Hippocampal formation (tissue), 2 donors: ENCODE measurements at places on chromosomes 2 and 18.

- no peak for DNase-seq
Observed at GRCh38 chr2:188610050-188610444, 318.4 kb downstream of the GULP1 start.

- peak; percentile 52 for DNase-seq
Observed at GRCh38 chr18:5413447-5413846, 117.9 kb upstream of the ZBTB14 start.

GRCh38 chr2:218422403-218423086 is 3.6 kb downstream of the VIL1 start:
- DNase-seq, result no peak

DNA sequence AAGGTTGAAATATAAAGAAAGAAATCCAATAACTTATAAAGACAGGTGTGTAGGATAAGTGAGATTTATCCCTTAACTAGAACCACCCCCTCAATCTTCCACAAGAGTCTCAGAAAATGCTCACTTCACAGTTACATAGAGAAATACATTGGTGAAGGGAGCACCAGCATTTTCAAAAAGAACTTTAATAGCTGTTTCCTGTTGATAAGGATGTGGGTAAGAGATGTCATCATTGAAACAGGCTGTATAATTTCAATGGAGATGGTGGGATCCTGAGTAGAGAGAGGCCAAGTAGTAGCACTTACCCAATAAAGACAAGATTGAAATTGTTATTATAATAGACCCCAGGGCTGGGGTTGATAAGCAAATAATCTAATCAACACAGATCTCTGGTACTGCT is 162.2 kb upstream of the TACR1 start:
- DNase-seq, result no peak

DNA sequence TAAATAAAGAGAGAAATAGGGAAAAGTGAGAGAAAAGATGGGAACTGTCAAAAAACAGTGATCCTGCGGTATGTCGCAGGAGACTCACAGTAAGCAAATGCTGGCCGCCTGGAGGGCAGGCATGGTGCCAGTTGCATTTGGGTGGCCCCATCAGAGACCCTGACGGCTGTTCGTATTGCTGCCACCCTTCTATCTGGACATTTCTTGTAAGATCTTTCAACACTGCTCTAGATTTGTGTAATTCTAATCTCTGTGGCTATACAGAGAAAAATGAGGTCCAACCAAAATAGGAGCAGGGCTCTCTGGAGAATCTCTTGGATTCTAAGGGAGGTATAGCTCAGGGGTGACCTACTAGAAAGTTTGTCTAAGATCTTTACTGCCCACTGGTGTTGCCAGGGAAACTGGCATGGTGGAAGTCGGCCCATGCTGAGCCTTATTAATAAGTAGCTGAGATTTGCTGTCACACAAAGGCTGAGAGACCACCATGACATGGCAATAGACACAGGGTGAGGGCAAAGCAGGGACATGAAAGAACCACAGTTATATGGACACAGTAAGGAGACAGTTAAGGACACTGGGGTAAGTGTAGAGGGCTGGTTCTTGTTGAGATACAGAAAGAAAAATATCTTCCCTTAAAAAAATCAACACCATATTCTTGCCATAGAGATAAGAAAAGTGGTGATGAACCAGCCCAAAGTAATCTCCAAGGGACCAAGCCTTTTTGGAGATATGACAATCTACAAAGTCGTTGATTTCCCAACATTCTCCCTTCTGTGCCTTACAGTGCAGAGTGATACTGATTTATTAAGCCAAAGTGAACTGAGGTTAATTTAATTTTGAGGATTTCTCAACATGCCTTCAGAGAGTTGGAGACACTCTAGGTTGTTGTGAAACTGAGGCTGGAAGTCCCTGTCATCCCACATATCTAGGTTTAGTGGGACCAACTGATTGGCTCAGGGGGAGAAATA is 26.4 kb upstream of the FZD7 start:
- no peak for DNase-seq

GRCh38 chr18:74141667-74142066 is 6.0 kb downstream of the FBXO15 start:
- DNase-seq, result no peak

GRCh38 chr18:63511285-63511684 is 30.9 kb upstream of the SERPINB12 start:
- no peak for DNase-seq

- no peak for DNase-seq
Observed at GRCh38 chr18:37568671-37569070, 3.1 kb upstream of the CELF4 start.

DNA sequence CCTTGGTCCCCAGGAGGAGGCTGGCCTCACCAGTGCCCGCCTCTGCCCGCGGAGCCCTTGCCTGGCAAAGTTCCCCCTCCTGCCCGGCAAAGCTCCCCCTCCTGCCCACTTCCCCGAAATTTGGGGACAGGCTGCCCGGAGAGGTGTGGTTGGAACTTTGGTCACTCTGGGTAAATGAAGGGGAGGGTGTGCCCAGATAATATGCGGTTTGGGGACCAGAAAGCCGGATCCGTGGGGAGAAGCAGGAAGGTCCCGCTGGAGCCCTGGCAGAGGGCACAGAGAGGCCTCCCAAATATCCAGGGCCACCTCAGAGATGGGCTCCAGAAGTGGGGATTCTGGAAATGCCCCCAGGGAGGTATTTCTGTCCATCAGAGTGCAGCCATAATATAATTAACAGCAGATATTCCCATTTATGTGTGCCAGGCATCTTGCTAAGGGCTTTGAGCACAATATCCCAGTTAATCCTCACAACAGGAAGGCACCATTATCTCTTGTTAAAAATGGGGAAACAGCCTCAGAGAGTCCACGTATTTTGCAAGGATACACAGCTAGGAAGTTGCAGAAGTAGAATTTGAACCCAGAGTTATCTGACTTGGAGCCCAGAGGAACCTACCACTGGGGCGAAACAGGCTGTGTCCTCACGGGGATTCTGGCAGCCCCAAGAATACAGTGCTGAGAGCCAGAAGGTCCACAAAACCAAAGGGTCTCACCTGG is 914 bp downstream of the STEAP3 start:
- no peak for DNase-seq

DNA sequence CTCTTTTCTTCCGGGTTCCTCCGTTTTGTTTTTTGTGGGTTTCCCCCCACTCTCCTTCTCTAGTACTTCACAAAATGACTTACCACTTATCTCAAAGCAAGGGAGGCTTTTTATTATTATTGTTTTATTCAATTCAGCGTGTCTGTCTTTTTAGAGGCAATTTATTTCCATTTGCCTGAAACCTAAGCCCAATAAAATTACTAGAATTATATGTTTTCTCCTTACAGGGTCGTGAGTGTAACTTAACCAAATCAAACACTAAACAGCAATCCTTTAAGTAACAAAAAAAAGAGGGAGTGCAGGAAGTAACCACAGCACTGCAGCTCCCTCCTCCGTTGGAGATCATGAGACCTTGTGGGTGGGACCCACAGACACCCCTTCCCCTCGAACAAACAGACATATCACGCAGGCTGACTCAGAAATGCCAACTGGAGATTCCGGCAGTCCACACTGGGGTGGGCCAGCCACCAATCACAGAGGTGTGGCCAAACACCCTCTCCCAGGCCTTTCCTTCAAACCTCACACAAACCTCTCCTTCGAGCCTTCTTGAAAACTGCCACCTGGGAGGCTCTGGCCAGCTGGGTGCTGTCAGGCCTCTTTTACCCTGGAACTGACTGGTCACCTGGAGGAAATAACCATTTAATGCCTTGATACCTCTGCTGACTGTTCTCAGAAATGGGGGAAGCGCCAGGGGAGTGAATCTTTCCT is 207.1 kb upstream of the SMAD2 start:
- no peak for DNase-seq

GRCh38 chr2:194674043-194674442 is 983.0 kb upstream of the SLC39A10 start:
- DNase-seq, result no peak

GRCh38 chr2:56077359-56077915 is 106.4 kb upstream of the CCDC85A start:
- DNase-seq, result no peak

- DNase-seq, result no peak
Observed at GRCh38 chr2:130776550-130776949, 21.2 kb downstream of the AMER3 start.

DNA sequence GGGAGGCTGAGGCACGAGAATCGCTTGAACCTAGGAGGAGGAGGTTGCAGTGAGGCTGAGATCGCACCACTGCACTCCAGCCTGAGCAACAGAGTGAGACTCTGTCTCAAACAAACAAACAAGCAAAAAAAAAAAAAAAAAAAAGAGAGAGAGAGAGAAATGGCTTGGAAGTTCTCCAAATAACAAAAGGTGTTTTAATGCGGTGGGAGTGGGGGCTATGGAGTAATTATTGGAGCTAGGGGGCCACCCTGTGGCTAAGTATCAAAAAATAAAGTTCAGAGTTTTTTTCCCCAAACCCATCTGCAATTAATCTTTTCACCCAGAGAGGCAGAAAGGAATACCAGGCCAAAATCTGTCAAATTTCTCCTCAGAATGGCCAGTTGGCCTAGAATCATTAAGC is 23.0 kb upstream of the CEP68 start:
- DNase-seq, result no peak

- DNase-seq, result no peak
Observed at GRCh38 chr2:158995677-158996049, 27.2 kb downstream of the TANC1 start.

- no peak for DNase-seq
Observed at GRCh38 chr18:42850174-42851083, 265.1 kb downstream of the RIT2 start.

DNA sequence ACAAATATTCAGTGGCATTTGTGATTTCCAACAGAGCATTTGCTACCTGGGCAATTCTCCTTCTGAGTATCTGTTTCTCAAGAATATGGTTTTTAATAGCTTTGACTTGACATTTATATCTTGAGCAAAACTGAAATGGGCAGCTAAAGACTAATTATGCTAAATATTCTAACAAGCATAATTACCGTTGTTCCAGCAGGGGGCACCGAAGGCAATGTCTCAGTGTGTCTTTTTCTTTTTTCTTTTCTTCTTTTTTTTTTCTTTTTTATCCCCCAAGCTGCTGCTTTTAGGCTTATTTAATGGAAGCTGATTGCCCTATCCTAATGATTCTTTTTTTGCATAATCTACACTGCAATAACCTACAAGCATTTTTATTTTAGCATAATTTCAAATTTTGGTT is 138.9 kb upstream of the NABP1 start:
- no peak for DNase-seq

GRCh38 chr2:192072261-192072660 is 122.5 kb downstream of the TMEFF2 start:
- DNase-seq, result no peak

DNA sequence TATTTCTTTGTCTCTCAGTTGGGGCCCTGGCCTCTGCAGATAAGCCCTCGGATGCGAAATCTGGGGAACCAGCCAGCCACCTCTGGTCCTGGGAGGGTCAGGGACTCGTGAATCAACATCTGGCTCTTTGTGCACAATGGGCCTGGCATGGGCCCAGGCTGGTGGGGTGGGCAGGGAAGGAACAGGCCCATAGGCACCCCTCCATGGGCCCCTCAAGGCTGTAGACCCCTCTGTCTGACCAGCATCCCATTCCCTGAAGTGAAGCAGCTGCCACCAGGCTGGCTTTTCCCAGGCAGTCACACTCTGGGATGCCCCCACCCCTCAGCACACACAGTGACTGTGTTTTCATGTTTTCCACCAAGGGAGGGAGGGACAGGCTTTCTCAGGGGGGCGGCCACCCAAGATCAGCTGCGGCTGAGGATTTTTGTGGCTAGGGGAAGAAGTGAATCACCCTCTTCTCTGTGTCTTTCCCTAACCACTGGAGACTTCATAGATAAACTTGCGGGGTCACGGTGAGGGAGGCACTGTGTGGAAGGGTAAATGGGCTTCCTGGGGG is 166.0 kb downstream of the AGAP1 start:
- no peak for DNase-seq

DNA sequence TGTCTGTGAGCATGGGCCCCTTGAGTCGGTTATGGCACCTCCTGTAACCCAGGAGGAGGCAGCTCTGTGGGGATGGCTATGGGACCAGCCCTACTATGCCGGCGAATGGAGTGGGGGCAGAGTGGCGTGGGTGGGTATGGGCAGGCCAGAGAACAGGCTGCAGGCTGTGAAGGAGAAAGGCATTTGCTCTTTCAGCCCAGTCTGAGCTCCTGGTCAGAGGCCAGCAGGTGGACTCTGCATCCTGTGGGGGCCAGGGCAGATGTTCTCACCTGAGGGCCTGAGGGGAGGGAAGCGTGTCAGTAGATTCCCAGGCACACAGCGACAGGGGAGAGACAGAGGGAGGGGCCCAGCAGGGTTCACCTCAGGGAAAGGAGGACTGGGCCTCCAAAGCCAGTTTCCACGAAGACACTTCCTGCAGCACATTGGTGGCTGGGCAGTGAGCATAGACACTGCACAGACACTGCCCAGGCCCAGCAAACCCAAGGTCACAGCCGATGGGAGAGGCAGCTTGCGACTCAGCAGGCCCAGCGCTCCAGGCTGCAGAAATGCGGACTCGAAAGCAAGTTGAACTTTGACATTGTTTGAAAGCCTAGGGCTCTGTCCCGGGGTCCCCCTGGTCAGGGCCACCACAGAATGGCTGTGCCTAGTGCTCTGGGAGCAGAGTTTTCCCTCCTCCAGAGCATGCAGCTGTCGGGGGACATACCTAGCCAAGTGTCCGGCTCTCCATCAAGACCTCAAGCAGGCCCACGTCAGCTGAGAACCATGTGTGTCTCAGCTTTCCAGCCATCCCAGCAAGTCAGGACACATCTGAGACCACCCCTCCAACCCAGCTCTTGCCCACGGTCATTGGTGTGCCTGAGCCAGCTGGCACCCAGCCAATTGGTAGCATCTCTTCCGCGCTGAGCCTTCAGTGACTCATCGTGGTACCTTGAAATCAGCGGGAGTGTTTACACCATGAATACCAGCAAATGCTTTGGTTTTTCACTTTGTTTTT is 53.8 kb downstream of the TGOLN2 start:
- DNase-seq, result no peak

DNA sequence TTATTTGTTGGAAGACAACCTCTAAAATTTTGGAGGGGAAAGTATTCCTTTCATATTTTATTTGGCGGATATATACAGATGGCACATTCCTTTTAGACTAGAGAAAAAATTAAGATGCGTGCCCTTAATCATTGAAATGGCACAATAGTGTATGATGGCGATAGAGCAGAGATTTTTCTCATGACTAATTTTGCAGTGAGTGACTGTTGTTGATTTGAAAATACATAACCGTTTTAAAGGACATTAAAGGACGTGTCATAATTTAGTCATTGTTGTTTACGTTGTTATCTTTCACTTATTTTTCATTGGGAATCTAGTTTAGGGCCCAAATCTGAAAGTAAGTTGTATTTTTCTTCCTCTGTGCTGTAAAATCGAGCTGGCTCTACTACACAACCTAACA is 61.7 kb downstream of the CERS6 start:
- DNase-seq, result no peak

DNA sequence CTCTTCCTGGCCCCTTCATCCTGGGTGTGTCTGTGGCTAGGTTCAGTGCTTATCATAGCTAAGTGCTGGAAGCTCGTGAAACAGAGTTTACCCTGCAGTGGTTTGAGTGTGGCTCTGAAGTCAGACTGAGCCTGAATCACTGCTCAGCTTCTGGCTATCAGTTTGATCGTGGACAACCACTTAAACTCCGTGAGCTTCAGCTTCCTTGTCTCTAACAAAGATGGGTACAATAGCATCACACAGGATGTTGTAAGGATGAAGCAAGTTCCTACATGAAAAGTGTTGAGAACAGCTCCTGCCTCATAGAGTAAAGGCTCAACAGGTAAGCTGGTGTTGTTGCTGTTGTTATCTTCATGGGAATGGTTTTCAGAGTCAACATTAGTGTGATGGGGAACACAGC is 210.3 kb downstream of the CLIP4 start:
- DNase-seq, result no peak

- DNase-seq, result no peak
Observed at GRCh38 chr18:62369129-62369644, 44.1 kb downstream of the TNFRSF11A start.

GRCh38 chr18:21660078-21660477 is 44.5 kb downstream of the ABHD3 start:
- DNase-seq, result no peak
